ENCODE measurements at places on chromosomes 4 and X.

GRCh38 chr4:22970665-22971064 is 277.9 kb downstream of the GBA3 start:
- no peak for DNase-seq

GRCh38 chr4:91764085-91764484 is 539.7 kb upstream of the GRID2 start:
- DNase-seq: no peak

DNA sequence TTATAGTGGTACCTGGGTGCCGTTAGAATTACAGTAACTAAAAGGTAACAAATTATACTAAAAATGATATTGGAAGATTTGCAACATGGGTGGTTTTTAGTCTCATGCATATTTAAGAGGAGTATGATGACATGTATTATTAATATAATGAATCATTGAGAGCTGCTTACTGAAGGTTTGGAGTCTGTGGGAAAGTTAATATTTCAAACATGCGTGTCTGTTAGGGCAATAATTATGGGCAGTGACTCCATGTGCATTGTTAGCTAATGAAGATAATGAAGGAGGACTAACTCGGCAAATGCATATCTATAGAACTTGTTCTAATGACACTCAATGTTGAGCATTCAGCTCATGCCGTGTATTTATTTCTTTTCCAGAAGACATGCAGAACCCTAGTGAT is 47.1 kb downstream of the MTHFD2L start:
- DNase-seq: no peak

- DNase-seq: peak; percentile 79
Observed at GRCh38 chrX:65677954-65678469, 10.6 kb downstream of the MSN start.

- no peak for DNase-seq
Observed at GRCh38 chrX:55709735-55710134, 7.8 kb upstream of the RRAGB start.

DNA sequence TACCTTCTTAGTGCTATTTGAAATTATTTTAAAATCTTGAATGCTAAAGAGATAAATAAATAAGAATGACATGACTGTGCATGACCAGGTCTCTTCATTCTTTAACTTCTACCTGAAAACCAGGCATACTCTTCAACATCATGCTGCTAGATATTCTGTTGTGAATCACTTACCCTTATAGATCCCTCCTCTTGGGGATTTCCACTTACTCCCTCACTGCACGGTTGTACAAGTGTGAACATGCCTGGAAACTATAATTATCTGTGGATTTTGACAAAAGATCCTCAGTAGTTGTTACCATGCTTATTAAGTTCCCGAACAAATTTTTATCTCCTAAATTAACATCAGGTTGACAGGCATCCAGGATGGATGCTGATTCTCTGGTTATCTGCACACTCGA is 54.3 kb downstream of the ADGRL3 start:
- no peak for DNase-seq

All from iris pigment epithelial cell (primary cell).